ENCODE measurements at places on chromosomes 12 and 14.

DNA sequence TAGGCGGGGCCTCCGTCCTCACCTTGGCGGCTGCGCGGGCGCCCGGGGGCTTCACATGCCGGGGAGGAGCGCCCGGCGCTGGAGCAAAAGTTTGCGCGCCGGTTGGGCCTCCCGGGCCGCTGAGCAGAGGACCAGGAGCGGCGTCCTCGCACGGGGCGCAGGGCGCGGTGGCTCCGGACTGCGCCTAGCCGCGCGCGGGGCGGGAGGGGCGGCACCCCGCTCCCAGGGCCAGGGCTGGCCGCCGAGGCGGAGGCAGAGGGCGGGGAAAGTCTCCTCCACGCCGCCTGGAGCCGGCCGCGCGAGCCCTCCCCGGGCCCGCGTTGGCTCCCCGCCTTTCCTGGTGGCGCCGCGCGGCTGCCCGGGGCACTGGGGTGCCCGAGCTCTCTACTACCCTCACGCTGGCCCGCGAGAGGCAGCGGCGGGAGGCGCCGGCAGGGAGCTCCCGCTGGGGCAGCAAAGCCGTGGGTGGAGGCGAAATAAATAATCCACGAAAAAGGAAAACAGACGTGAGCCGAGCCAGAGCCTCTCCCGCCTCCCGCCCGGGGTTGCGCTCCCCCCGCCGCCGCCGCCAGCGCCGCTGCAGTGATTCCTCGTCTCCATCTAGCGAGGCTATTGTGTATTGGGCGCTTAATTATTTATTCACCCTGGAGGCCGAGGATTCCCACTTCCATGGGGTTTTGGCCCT, 400 bp upstream of the PRIMA1 start:
- DNase-seq, result no peak

- DNase-seq, result no peak
These were observed 375.9 kb downstream of the DAD1 start for GRCh38 chr14:22213120-22213519.

GRCh38 chr12:128971802-128972201, 118.5 kb downstream of the GLT1D1 start:
- no peak for DNase-seq

GRCh38 chr12:130369816-130370215, 32.1 kb downstream of the PIWIL1 start:
- DNase-seq, result no peak

DNA sequence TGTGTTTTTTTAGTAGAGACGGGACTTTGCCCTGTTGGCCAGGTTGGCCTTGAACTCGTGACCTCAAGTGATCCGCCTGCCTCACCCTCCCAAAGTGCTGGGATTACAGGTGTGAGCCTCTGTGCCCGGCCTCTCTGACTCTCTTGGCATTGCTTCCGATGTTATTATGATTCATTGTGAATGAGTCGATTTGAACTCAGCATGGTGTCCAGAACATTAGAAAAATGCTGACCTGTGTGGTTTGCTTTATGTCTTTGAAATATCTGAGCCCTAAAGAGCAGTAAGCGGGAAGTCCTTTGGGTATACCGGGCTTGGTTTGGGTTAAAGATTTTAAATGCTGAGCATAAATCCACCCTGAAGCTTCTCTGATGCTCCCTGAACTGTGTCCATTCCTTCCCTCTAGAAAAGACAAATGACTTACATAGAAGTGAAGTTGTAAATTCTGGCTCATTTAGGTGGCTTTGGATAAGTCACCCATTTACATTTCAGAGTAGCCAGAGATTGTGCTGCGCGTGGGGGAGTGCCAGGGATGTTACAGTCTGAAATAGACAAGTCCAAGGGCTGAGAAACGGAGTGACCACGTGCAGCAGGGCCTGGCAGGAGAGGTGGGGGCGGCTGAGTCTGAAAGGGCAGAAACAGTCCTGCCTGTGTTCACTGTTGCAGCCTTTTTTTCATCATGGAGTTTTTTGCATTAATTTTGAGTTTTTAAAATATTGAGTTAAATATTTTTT, 39.6 kb downstream of the SLC15A4 start:
- DNase-seq, result no peak

DNA sequence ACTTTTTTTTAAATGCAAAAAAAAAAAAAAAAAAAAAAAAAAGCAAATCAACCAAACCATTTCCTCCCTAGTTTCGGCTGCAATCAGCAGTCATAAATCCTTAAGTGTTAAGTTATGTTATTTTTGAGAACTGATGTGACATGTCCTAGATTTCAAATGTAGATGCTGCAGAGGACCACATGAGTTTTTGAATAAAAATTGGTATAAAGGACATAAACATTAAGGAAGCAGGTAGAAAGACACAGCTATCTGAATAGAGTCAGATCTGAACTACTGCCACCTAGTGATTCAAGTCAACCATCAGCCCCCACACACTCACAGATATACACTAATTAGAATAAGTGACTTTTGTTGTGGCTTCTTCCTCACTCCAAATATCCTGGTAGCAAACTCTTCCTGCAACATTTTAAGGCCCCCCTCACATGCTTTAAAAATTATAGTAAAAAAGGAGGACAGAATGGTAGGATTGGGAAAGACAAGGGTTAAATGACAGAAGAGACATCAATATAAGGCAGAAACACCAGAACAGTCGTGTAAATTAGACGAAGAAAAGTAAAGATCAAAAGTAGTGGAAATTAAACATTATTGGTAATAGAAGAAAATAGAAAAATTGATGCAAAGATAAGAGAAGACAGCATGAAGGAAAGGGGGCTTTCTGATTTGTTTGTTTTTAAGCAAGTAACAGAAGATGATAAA, 394.5 kb upstream of the ATP2B1 start:
- DNase-seq, result no peak

GRCh38 chr14:67137744-67138371, 51.4 kb upstream of the GARIN2 start:
- no peak for DNase-seq

- no peak for DNase-seq
These were observed 43.2 kb upstream of the MYBPC1 start for GRCh38 chr12:101551362-101552114.

- no peak for DNase-seq
These were observed 239.1 kb downstream of the SSPN start for GRCh38 chr12:26434299-26435068.

DNA sequence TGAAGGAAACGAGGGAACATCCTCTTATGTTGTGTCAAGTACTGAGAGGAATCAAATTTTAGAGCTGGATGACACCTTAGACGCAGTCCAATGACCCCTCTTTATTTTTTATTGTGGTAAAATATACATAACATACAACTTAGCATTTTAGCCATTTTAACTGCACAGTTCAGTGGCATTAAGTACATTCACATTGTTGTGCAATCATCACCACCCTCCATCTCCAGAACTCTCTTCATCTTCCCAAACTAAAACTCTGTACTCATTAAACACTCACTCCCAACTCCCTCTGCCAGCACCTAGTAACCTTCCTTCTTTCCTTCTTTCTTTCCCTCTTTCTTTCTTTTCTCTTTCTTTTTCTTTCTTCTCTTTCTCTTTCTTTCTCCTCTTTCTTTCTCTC, 97.2 kb upstream of the SLC24A4 start:
- no peak for DNase-seq

GRCh38 chr14:58941629-58942028, 246.8 kb upstream of the DAAM1 start:
- DNase-seq, result no peak

GRCh38 chr12:30988646-30989286, 62.2 kb downstream of the TSPAN11 start:
- no peak for DNase-seq

GRCh38 chr12:19872621-19873540, 433.6 kb downstream of the AEBP2 start:
- DNase-seq, result no peak

GRCh38 chr14:104389326-104390220, 190.0 kb upstream of the C14orf180 start:
- no peak for DNase-seq
